ENCODE measurements at places on chromosomes 1 and 21. TPM values are rescaled to one million over a fixed set of nuclear protein-coding genes. Genes with fewer than 3 reads are reported as not detected.

- H3K27ac ChIP-seq, result no peak overlapping the region
- H3K4me3 ChIP-seq, result no peak overlapping the region
- H3K27me3 ChIP-seq, result no peaks in the 10 kb centered on the region
Measured at GRCh38 chr1:236489710-236490377, 33.9 kb upstream of the LGALS8 start.

GRCh38 chr1:39102537-39103327 lies 76.6 kb downstream of the NDUFS5 start:
- peak; percentile 42 for DNase-seq
- H3K27me3 ChIP-seq, result no peaks in the 10 kb centered on the region
- no peak overlapping the region for H3K4me3 ChIP-seq
- peaks cover 52% of the 10 kb centered on the region for H3K4me1 ChIP-seq
- peak overlapping the region; percentile 90 for H3K27ac ChIP-seq

DNA sequence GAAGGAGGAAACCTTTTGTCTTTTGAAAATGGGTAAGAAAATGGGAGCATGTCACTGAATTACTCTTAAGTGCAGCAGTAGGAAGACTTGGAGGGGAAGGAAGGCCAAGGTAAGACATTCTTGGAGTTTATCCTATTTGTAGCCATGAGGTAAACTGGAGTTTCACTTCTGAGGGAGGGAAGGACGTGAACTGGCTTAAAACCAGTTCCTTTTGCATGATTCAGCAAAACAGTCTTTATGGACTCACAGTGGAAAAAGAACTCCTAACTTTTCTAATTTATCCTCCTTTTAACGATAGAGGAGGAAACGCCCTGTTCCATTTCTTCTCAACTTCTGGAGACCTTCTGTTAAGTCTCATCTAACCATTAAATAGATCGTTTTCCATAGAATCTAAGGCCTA lies 2.5 kb downstream of the PRDX6 start:
- peaks cover 33% of the 10 kb centered on the region for H3K36me3 ChIP-seq
- no peaks in the 10 kb centered on the region for H3K27me3 ChIP-seq
- H3K4me3 ChIP-seq, result no peak overlapping the region
- H3K4me1 ChIP-seq, result peaks cover 11% of the 10 kb centered on the region
- H3K27ac ChIP-seq, result peak overlapping the region; percentile 94

- no peak overlapping the region for H3K27ac ChIP-seq
- H3K36me3 ChIP-seq, result no peaks in the 10 kb centered on the region
- no peaks in the 10 kb centered on the region for H3K4me1 ChIP-seq
- DNase-seq, result no peak
- no peak overlapping the region for H3K4me3 ChIP-seq
Measured at GRCh38 chr1:30145723-30146303, 577.6 kb downstream of the MATN1 start.

DNA sequence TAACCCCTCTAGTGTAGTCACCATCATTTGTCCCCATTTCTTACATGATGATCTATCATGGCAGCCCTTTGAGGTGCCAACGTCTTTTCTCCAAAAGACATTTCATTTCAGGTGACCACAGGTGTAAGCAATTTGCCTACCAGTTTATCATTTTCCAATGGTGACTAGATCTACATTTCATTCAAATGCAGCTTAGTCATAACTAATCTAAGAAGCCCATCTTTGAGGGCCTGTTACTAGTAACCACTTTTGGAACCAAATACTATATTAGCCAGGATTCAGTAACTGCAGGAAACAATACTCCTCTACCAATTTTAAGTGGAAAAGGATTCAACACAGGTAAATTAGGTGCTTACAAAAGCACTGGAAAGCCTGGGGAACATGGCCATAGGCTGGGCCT lies 30.6 kb upstream of the TMEM54 start:
- DNase-seq, result no peak
- no peaks in the 10 kb centered on the region for H3K27me3 ChIP-seq
- H3K4me1 ChIP-seq, result no peaks in the 10 kb centered on the region
- H3K36me3 ChIP-seq, result no peaks in the 10 kb centered on the region

Gene TFF2
- polyA plus RNA-seq, result not detected

Gene TTLL7
- 2.0 TPM for polyA plus RNA-seq

Gene HSD3B2
- not detected for polyA plus RNA-seq

Gene HECTD3
- polyA plus RNA-seq, result 18.9 TPM

Data from heart left ventricle (tissue), 16 donors.